Suprapubic skin (tissue), 4 donors: ENCODE measurements at places on chromosomes 12 and 14.

DNA sequence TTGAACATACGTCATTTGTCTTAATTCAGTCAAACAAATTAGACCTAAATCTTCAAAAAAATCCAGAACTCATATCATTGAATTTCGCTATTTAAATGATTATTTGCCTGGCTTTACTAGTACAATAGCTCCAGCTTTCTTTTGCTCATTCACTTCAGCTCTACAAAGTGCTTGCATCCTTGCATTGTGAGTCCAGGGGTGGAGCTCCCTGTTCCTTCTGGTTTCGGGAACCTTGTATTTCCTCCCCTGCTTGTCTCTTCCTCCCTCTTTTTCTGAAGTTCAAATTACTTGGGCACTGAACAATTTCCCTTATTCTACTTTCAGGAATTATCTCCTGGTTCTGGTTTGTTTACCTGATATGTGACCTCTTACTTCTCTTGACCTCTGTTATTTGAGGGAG lies 58.1 kb upstream of the KITLG start:
- no peak for DNase-seq

- DNase-seq = no peak
These were observed 25.1 kb downstream of the GTSF1 start for GRCh38 chr12:54448344-54448743.

GRCh38 chr14:92481811-92482555 lies 31.6 kb upstream of the RIN3 start:
- no peak for DNase-seq

- DNase-seq = no peak
These were observed 5.0 kb upstream of the RNU7-1 start for GRCh38 chr12:6938353-6939190.

GRCh38 chr12:21631367-21631766 lies 26.3 kb downstream of the LDHB start:
- no peak for DNase-seq

DNA sequence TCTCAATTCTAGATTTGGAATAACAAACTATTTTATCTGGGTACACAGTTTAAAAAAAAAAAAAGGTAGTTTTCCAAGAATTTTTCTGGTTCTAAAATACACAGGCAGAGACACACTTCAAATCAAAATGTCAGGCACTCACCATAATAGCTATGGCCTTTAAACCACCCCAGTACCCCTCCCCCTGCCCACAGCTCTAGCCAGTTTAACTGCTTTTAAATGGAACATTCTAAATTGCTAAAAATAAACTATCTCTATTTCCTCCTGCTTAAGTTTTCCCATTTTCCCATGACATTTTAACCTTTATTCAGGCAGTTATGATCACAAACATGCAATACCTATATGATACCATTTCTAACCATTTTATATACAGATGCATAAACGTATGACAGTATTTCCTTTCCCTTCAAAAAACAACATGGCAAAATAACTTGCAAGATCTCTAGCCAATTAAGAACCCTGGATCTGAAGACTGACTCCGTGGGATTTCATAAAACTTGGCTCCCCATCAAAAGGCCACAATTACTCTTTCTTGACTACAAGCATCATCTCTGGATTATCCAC lies 46.3 kb downstream of the PPP2R5E start:
- DNase-seq = no peak

GRCh38 chr14:55398679-55399078 lies 13.0 kb downstream of the ATG14 start:
- no peak for DNase-seq

DNA sequence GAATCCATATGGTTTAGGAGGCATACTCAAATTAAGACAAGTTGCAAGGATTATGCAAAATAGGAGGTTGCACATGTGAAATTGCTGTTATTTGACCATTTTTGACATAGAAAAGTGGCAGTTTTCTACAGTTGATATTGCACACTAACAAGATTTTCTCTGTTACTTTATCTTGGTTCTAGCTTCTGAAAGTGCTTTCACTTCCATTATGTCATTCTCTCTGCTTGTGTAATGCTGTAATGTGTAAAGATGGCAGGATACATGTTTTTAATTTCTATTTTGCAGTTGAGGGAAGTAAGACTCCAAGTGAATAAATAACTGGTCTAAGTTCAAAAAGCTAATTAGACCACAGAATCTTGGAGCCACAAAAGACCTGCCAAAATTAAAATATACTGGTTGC lies 60.6 kb downstream of the MYRFL start:
- no peak for DNase-seq

DNA sequence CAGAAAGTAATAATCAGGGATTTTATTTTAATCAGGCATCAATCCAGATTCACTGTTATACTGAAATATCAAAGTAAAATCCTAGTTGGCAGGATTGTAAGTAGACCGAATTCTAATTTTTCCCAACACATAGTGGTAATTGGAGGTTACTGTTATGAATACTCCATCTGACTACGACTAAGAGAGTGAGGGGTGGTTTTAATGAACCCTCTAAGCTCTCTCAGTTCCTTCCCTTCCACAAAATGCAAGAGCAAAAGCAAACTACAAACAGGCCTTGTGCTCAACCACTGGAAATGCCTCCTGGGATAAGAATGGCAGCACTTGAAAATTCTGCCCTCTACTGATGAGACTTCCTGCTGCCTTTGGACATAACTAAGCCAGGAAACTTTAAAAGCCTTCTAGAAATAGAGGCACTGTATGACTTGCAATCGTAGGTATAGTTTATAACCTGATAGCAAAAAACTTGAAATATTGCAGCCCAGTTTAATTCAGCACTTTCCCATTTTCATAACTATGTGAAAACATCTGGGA lies 184.8 kb downstream of the SLC16A7 start:
- DNase-seq = no peak

GRCh38 chr12:92055877-92056276 lies 89.8 kb downstream of the BTG1 start:
- DNase-seq = no peak

DNA sequence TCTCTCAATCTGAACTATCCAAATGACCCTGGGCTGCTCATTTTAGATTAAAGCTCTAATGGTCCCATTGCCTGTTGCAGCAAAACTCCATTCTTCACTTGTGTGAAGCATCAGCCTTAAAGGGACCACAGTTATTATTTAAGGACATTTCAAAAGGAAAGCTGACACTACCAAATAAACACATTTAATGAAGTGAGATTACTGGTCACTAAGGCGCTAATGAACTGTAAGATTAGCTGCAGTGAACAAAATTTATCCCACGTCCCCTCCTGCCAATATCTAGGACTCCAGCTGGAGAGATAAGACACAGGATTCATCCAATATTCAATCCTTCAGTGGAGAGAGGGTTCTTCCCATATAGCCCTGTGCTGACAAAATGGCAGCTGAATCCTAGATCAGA lies 1029.2 kb upstream of the SEL1L start:
- no peak for DNase-seq

- peak; percentile 76 for DNase-seq
These were observed 25.3 kb upstream of the SPTLC2 start for GRCh38 chr14:77641534-77642341.

DNA sequence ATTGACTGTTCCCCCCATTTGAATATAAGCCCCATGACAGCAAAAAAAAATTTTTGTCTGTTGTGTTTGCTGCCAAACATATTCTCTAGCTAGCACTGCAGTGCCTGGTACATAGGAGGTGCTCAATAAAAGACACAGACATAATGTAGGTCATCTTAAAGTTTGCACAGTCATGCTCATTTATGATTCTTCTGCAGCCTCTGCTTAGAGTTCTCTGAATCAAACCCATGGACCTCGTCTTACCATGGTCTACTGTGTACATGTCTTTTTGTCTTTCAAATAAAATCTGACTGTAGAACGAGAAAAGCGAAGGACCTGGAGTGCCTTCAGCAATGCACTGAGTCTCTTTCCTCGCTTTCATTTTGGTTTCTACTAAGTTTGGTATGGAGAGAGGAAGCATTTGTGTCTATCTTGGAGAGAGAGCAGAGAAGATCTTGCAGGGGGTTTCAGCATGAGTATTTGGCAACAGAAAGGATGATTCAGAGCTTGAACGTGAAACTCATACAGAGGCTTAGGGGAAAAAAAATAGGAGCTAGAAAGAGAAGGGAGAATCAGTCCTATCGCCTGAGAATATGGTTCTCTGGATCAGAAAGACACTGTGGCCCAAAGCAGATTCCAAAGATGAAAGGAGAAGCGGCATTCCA lies 38.8 kb upstream of the TMCC3 start:
- DNase-seq = no peak

GRCh38 chr12:10641735-10642500 lies 28.5 kb upstream of the MAGOHB start:
- DNase-seq = no peak

DNA sequence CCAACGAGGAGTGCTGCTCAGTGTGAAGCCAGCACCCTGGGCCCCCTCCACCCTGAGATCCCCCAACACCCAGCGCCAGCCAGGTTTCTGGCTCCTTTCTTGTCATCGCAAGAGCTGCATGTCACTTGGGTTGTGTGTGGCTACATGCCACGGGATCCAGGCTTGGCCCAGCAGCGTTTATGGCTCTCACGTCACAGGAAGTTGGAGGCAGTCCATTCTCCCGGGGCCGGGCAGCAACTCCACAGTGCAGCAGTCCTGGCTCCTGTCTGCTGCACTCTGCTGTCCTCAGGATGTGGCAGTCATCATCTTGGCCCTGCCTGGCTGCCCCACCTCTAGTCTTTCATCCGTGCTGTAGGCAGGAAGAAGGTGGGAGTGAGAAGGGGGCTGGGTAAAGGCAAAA lies 78.3 kb downstream of the AACS start:
- no peak for DNase-seq

DNA sequence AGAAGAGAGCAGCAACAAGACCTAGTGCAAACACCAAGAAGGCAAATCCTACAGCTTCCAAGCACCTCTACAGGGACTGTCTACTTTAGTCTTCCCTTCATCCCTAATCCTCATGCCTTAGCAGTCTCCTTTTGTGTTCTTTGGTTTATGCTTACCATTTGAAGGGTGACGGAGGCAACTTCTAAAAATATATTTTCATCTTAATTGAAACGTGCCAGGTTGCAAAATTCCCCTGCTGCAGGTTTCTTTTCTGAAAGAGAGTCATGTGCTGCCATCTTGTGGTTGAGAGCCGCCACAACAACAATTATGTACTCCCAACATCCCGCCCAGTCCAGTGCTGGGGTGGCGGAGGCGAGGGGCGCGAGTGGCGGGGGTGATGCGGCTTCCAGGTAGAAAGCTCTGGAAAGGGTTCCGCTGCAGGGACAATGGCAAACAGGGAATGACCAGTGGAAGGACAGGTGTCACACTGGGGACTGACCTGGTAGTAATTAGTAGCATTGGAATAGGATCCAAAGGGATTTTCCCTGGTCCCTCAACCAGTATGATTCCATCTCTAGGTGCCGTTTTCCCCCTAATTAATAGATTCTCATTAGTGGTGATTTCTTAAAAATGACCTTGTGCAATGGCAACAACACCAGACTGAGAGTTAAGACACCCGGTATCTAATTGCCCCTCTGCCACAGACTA lies 80.3 kb upstream of the GNG2 start:
- peak; percentile 87 for DNase-seq

DNA sequence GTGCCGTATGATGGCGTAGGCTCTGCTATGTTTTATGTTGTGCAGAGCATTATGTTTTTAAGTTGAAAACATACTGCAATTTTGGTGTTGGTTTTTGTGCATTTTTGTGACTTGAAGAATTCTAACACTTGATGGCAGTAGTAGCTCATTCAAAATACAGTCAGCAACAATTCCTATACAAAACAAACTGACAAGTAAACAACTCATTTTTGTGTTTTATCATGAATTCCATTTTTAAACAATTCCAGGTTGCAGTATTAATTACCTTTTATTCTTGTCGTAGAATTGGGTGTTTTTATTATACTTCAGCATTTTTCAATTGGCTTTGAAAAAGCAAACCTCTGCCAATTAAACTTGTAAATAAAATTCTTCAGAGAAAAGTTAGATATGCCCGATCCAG lies 4.1 kb upstream of the CCER1 start:
- no peak for DNase-seq

DNA sequence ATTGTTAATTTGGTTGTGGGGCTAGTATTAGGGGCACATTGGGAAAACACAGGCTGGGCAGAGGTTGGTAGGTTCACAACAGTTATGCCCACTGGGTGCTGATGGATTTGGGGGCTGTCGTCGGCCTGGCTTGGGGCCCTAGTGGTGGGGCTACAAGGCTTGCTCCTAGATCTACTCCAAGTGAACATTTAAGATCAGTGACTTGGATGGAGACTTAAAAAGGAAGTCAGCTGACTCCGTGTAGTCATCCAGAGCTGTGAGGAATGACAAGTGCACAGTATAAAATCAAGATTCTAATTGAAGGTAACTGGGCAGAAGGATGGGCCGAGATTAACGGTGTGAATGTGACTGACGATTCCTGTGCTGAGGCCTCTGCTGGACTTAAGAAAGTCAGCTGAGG lies 12.8 kb upstream of the NR4A1 start:
- no peak for DNase-seq

DNA sequence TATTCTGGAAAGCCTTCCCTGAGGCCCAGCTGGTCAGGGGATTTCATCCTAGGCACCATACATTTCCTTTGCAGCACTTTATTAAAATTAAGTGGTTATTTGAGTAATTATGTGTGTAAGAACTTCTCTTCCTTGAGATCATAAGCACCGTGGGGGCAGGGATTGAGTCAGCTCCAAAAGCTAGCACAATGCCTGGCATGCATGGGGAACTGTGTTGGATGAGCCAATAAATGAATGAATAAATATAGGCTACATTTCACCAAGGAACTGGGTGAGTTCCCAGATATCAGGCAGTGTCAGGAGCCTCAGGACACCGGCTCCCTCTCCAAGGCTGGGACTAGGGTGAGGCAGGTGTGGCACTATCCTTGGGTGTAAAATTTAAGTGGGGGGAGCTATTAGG lies 82.8 kb upstream of the FBXO21 start:
- no peak for DNase-seq

DNA sequence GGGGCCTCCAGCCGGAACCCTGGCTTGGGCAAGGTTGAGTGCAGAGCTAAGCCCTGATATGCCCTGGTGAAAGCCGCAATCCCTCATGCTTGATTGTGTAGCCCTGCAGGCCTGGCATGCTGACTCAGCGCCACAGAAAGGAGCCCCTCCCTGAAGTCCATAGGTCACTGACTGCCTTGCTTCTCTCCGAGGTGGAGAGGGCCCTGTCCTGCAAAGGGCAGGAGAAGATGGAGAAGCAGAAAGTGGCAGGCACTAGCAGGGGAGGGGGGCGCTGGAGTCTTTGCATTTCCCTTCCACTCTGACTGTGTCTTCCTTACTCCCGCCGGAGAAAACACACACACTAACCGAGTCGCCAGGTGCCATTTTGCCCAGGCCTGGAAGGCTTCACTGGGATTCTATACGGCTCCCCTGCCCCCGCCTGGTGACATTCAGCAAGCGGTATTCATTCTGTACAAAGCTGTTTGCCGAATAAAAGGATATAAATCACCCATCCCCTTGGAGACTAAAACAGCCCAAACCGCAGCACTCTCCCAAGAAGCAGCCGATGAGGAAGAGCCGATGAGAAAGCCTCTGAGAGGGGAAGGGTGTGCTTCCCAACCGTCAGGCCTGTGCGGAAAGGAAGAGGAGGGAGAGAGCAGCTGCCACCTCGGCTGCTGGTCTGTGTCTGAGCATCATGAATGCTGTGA lies 69.8 kb downstream of the SLC6A12 start:
- no peak for DNase-seq
